Karpas-422 (cell line): ENCODE measurements at places on chromosomes 7 and 10.
A peak's percentile ranks its signal among the peaks of the same experiment; 100 is the strongest.

- DNase-seq: no peak
- H3K27me3 ChIP-seq: no peaks in the 10 kb centered on the region
- H3K36me3 ChIP-seq: no peaks in the 10 kb centered on the region
Measured at GRCh38 chr10:69220041-69220451, at the start of gene HKDC1. HKDC1 (plus strand) TSS chr10:69220332; CDS start chr10:69220436, 104 bp downstream.

- DNase-seq: peak; percentile 75
- H3K4me1 ChIP-seq: peaks cover 29% of the 10 kb centered on the region
- H3K4me3 ChIP-seq: peak overlapping the region; percentile 99
Measured at GRCh38 chr7:76048668-76048988, 722 bp downstream of the MDH2 start.

- no peaks in the 10 kb centered on the region for H3K27me3 ChIP-seq
- H3K27ac ChIP-seq: no peak overlapping the region
- no peak overlapping the region for H3K4me3 ChIP-seq
- no peaks in the 10 kb centered on the region for H3K36me3 ChIP-seq
Measured at GRCh38 chr10:110842326-110842904, 29.3 kb upstream of the PDCD4 start.

DNA sequence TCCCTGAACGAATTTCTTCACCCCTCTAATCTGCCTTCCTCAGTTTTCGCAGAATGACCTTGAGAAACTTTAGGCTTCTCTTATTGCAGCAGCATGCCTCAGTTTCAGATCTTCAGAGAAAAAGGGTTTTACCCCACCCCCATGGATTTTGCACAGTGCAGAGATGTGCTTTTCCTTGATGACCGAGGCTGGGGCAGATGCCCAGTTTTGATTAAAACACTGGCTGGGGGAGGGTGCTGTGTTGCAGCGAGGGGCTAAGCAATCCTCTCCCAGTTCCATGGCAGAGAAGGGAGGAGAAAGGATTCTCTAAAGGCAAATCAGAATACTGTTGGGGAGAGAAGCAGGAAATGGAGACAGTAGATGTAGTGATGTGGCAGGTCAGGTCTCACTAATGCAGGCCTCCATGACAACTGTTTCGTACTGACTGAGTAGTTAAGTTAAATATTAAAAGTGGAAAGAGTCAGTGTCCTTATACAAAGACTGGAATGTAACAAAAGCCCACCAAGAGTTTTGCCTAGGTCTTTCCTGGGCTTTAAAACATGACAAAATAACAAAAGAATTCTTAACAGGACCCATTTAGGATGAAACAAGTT lies 50.8 kb upstream of the PDZD8 start:
- H3K27ac ChIP-seq: no peak overlapping the region
- no peak for DNase-seq
- H3K4me1 ChIP-seq: peaks cover 52% of the 10 kb centered on the region
- H3K27me3 ChIP-seq: no peaks in the 10 kb centered on the region
- no peaks in the 10 kb centered on the region for H3K36me3 ChIP-seq

DNA sequence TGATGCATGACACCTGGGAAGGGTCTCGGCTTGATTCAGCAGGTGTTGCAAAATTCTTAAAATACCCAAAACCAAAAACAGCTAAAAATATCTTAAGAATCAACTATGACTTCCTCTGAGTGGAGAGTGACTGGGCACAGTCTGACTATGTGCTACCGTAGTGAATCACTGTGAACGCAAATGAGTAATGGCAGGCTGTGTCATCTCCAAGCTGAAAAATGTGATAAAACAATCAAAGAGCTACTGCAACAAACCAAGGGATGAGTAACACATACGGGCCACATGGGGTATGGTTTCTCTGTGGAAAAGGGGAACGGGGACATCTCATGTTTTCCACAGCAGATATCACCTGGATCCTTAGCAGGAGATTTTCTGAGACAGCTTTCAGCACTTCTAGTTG lies 127.5 kb downstream of the ABCA13 start:
- H3K36me3 ChIP-seq: no peaks in the 10 kb centered on the region
- DNase-seq: no peak
- no peak overlapping the region for H3K27ac ChIP-seq
- no peaks in the 10 kb centered on the region for H3K4me1 ChIP-seq
- no peaks in the 10 kb centered on the region for H3K27me3 ChIP-seq
- no peak overlapping the region for H3K4me3 ChIP-seq

DNA sequence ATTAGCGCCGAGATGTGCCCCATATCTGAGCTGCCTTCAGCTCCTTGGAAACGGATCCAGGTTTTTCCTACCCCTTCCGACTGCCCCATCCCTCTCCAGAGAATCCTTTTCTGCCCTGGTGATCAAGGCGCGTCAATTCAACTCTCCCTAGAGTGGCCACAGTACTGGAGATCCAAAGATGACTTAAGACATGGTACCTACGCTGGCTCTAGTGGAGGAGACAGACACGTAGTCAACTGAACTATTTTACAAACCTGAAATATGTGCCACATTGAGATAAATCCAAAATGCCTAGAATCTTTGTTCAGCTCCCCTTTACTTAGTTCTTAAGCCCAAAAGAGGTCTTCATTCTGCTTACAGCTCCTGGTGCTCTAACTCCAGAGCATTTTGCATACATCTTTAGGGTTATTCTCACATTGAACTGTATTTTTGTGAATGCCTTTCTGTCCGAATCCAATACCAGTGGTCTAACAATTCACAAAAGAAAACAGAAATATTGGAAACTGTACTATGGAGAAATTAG lies 444 bp upstream of the TNPO3 start:
- peak overlapping the region; percentile 73 for H3K4me3 ChIP-seq
- no peak for DNase-seq
- peak overlapping the region; percentile 91 for H3K27ac ChIP-seq
- peaks cover 42% of the 10 kb centered on the region for H3K4me1 ChIP-seq

- no peaks in the 10 kb centered on the region for H3K4me1 ChIP-seq
- H3K36me3 ChIP-seq: no peaks in the 10 kb centered on the region
- H3K27me3 ChIP-seq: no peaks in the 10 kb centered on the region
- H3K4me3 ChIP-seq: no peak overlapping the region
Measured at GRCh38 chr7:284762-285722, 4.9 kb upstream of the FOXL3 start.

GRCh38 chr7:20412032-20412431 lies 81.3 kb downstream of the ITGB8 start:
- H3K27ac ChIP-seq: no peak overlapping the region
- no peak overlapping the region for H3K4me3 ChIP-seq
- H3K27me3 ChIP-seq: 0 out of 2 replicates have a peak, but pooled peaks cover 3% of the 10 kb centered on the region
- H3K36me3 ChIP-seq: no peaks in the 10 kb centered on the region
- H3K4me1 ChIP-seq: no peaks in the 10 kb centered on the region
